ENCODE measurements at places on chromosomes 3 and 15. TPM values are rescaled to one million over a fixed set of nuclear protein-coding genes. Genes with fewer than 3 reads are reported as not detected.
A peak's percentile ranks its signal among the peaks of the same experiment; 100 is the strongest.

- H3K4me3 ChIP-seq = peak within 1 kb of the TSS; percentile 78
- peaks cover 7% of the 10 kb centered on the region for H3K4me1 ChIP-seq
- H3K36me3 ChIP-seq = no peaks in the 10 kb centered on the region
- H3K27me3 ChIP-seq = no peaks in the 10 kb centered on the region
Observed at GRCh38 chr15:29822100-29822683, at the start of gene TJP1. TJP1 (minus strand) TSS chr15:29822468; CDS start chr15:29822028, 440 bp downstream.

DNA sequence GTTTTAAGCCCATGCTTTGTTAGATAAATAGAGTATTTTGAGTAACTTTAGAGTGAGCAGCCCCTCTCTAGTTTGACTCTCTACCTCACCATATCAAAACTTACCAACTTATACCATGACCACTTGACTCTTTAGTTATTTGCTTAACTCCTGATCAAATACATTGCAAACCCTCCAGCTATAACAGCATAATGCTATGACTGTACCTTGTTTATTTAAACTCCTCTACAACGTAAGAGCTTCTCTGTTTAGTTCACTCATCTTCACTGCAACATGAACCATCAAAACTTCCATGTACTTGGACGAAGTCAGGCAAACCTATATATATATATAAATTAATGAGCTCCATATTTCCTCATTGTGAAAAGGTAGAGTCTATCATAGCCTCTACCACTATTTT is 218.2 kb downstream of the DPH6 start:
- H3K27ac ChIP-seq = no peak overlapping the region
- no peaks in the 10 kb centered on the region for H3K27me3 ChIP-seq
- H3K4me3 ChIP-seq = no peak overlapping the region
- H3K36me3 ChIP-seq = no peaks in the 10 kb centered on the region
- H3K4me1 ChIP-seq = no peaks in the 10 kb centered on the region
- no peak for DNase-seq

Gene FGD5
- 21.9 TPM for total RNA-seq

Gene ACKR2
- total RNA-seq = 2.5 TPM

GRCh38 chr15:68385240-68385561 is 46.8 kb downstream of the ITGA11 start:
- no peak overlapping the region for H3K27ac ChIP-seq
- no peak for DNase-seq
- H3K4me3 ChIP-seq = no peak overlapping the region
- H3K4me1 ChIP-seq = peaks cover 7% of the 10 kb centered on the region
- H3K36me3 ChIP-seq = no peaks in the 10 kb centered on the region

Gene ITPKA
- total RNA-seq = 0.89 TPM

Gene ANKRD63
- total RNA-seq = 0.28 TPM

- peak overlapping the region; percentile 63 for H3K27ac ChIP-seq
- H3K4me3 ChIP-seq = no peak overlapping the region
- peaks cover 40% of the 10 kb centered on the region for H3K4me1 ChIP-seq
- H3K27me3 ChIP-seq = no peaks in the 10 kb centered on the region
- no peak for DNase-seq
Observed at GRCh38 chr3:10770981-10771380, 45.0 kb upstream of the SLC6A11 start.

GRCh38 chr3:4350789-4351163 is 47.6 kb downstream of the SETMAR start:
- no peak overlapping the region for H3K4me3 ChIP-seq
- peak; percentile 63 for DNase-seq
- no peaks in the 10 kb centered on the region for H3K4me1 ChIP-seq
- H3K36me3 ChIP-seq = no peaks in the 10 kb centered on the region
- H3K27me3 ChIP-seq = no peaks in the 10 kb centered on the region

- no peak overlapping the region for H3K4me3 ChIP-seq
- H3K27ac ChIP-seq = peak overlapping the region; percentile 44
- no peaks in the 10 kb centered on the region for H3K4me1 ChIP-seq
- H3K36me3 ChIP-seq = no peaks in the 10 kb centered on the region
- DNase-seq = no peak
Observed at GRCh38 chr3:182292591-182292990, 500.7 kb upstream of the ATP11B start.

GRCh38 chr3:43481375-43481774 is 140.4 kb downstream of the ANO10 start:
- no peaks in the 10 kb centered on the region for H3K27me3 ChIP-seq
- peaks cover 5% of the 10 kb centered on the region for H3K36me3 ChIP-seq
- no peak overlapping the region for H3K4me3 ChIP-seq

GRCh38 chr3:119589102-119589773 is 8.4 kb upstream of the PLA1A start:
- H3K4me1 ChIP-seq = no peaks in the 10 kb centered on the region
- no peak overlapping the region for H3K27ac ChIP-seq
- DNase-seq = no peak
- no peak overlapping the region for H3K4me3 ChIP-seq
- no peaks in the 10 kb centered on the region for H3K27me3 ChIP-seq
- H3K36me3 ChIP-seq = no peaks in the 10 kb centered on the region

Gene GPR176
- 28.3 TPM for total RNA-seq

GRCh38 chr3:138939561-138940241 is 7.2 kb downstream of the FOXL2 start:
- H3K36me3 ChIP-seq = no peaks in the 10 kb centered on the region
- H3K27ac ChIP-seq = no peak overlapping the region
- no peak overlapping the region for H3K4me3 ChIP-seq
- DNase-seq = no peak
- peaks cover 99% of the 10 kb centered on the region for H3K27me3 ChIP-seq
- H3K4me1 ChIP-seq = peaks cover 50% of the 10 kb centered on the region

Gene ARGFX
- not detected for total RNA-seq

GRCh38 chr3:125231895-125232294 is 19.3 kb upstream of the SLC12A8 start:
- H3K4me1 ChIP-seq = no peaks in the 10 kb centered on the region
- no peak for DNase-seq
- peaks cover 6% of the 10 kb centered on the region for H3K36me3 ChIP-seq
- H3K27me3 ChIP-seq = no peaks in the 10 kb centered on the region
- no peak overlapping the region for H3K4me3 ChIP-seq

DNA sequence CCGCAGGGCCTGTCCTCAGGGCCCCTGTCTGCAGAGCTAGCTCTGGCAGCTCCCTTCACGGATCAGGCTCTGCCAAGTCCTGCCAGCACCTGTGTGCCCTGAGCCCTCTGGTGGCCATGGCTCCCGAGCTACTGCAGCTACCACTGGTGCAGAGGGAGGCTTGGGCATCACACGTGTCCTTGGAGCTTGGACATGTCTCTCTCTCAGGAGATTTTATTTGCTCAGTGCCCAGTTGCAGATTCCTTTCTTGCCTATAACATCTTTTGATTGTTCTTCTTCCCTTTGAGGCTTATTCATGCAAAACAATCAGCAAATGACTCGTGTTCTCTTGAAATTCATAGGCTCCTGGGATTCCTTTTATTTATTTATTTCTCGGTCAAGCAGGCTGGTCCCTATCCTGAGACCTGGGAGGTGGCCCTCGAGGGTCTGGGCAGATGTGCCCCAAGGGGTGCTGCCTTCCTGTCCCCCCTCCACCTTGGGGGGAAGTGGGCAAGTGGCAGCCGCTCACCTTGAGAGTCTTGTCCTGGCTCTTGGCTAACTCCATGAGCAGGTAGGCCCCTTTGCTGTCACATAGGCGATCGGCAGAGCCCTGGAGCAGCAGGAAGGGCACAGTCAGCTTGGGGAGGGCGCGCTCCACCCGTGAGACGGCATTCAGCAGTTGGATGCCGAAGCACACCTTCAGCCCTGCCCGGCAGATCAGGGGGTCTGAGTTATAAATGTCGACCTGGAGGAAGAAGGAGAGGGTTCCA is 21.9 kb downstream of the ABTB1 start:
- peaks cover 45% of the 10 kb centered on the region for H3K36me3 ChIP-seq
- no peak overlapping the region for H3K4me3 ChIP-seq
- no peak for DNase-seq
- peaks cover 2% of the 10 kb centered on the region for H3K27me3 ChIP-seq
- peaks cover 59% of the 10 kb centered on the region for H3K4me1 ChIP-seq

Gene CYP8B1
- total RNA-seq = not detected

GRCh38 chr15:78205856-78206255 is 28.5 kb downstream of the ACSBG1 start:
- DNase-seq = no peak
- H3K4me3 ChIP-seq = no peak overlapping the region
- peaks cover 14% of the 10 kb centered on the region for H3K36me3 ChIP-seq

GRCh38 chr3:106482451-106482850 is 613.6 kb upstream of the CBLB start:
- H3K27me3 ChIP-seq = no peaks in the 10 kb centered on the region
- no peak overlapping the region for H3K27ac ChIP-seq
- no peaks in the 10 kb centered on the region for H3K36me3 ChIP-seq
- no peak overlapping the region for H3K4me3 ChIP-seq
- H3K4me1 ChIP-seq = no peaks in the 10 kb centered on the region

Gene CPN2
- not detected for total RNA-seq

DNA sequence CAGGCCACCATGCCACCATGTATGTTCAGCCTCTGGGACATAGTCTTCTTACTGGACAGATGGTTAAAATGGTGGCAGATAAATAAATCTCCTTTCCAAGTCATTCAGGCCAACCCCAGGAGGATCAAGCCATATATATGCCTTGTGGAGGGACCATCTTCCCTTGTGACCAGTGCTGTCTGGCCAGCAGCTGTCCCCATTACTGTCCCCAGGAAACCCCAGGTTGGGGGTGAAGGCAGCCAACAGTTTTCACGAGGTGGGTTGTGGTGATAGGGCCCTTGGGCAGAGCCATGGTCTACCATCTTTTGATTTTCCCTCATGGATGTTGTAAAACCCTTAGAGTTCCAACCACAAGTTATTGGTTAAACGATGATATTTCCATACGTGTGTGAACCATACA is 48.7 kb upstream of the PCSK6 start:
- no peak for DNase-seq
- H3K27me3 ChIP-seq = no peaks in the 10 kb centered on the region
- H3K4me1 ChIP-seq = peaks cover 17% of the 10 kb centered on the region

DNA sequence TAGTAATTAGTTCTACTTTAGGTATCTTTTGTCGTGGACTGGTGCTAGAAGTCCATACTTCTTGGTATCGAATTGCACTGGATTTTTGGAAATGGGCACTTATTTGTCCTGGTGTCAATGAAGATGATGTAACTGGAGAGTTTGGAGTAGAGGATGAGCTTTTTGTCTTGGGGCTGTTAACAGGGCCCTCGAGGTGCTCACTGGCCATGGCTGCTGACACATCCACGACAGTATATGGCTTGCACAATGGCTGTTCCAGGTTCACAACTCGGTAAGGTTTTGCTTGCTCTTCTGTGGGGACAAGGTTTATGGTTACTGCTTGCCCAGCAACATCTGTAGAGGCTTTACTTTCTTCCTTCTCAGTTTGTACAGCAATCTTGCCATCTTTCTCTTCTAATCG is 109.4 kb upstream of the TSPAN3 start:
- peaks cover 8% of the 10 kb centered on the region for H3K36me3 ChIP-seq
- no peaks in the 10 kb centered on the region for H3K27me3 ChIP-seq
- no peak overlapping the region for H3K27ac ChIP-seq
- no peak overlapping the region for H3K4me3 ChIP-seq

- no peak overlapping the region for H3K27ac ChIP-seq
- H3K4me3 ChIP-seq = no peak overlapping the region
- no peaks in the 10 kb centered on the region for H3K4me1 ChIP-seq
Observed at GRCh38 chr3:33646406-33646805, 71.6 kb downstream of the CLASP2 start.

DNA sequence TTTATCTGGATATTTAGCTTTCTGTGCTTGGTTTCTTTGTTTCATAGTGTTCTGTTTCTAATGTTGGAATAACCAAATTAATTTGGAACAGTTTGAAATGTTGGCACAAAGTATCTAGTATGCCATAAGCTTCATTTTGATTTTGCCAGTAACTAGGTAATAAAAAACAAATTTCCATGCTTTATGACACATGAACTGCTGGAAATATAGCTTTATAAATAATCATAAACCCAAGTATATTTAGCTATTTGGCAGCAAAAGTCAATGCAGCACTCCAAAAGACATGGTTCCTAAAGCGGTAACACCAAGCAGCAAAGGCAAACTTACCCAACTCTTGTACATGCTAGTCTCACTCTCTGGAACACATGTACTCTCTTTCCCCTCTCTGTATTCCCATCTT is 106.0 kb upstream of the CCNL1 start:
- H3K27ac ChIP-seq = no peak overlapping the region
- no peaks in the 10 kb centered on the region for H3K4me1 ChIP-seq
- no peaks in the 10 kb centered on the region for H3K27me3 ChIP-seq
- no peak overlapping the region for H3K4me3 ChIP-seq
- DNase-seq = no peak

Gene NANOGP8
- total RNA-seq = 0.61 TPM

Gene KCNH8
- 4.1 TPM for total RNA-seq

Gene EXD1
- total RNA-seq = not detected

GRCh38 chr15:48596415-48596814 is 49.1 kb downstream of the FBN1 start:
- peaks cover 4% of the 10 kb centered on the region for H3K36me3 ChIP-seq
- H3K4me3 ChIP-seq = no peak overlapping the region
- H3K4me1 ChIP-seq = no peaks in the 10 kb centered on the region
- H3K27me3 ChIP-seq = no peaks in the 10 kb centered on the region

Gene GRAMD2A
- 1.4 TPM for total RNA-seq

DNA sequence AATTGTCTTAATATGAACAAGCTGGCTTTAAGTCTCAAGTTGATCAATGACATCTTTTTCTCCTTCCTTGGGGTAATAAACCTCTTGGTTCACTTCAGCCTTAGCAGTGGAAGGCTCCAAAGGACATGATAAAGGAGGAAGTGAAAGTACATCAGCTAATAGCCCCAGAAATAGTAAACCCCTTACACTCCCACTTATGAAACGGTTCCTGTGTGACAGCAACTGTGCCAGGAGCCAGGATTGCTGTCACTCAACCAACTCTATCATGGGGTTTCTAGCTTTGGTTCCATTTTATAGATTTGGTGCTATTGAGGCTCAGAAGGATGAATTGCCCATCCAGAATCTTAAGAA is 216.7 kb downstream of the ABHD5 start:
- H3K27me3 ChIP-seq = no peaks in the 10 kb centered on the region
- no peak for DNase-seq
- H3K36me3 ChIP-seq = no peaks in the 10 kb centered on the region
- no peak overlapping the region for H3K4me3 ChIP-seq
- no peaks in the 10 kb centered on the region for H3K4me1 ChIP-seq

Gene PEAK1
- 60.0 TPM for total RNA-seq

- no peaks in the 10 kb centered on the region for H3K4me1 ChIP-seq
- no peaks in the 10 kb centered on the region for H3K27me3 ChIP-seq
Observed at GRCh38 chr3:5181469-5182141, 5.9 kb upstream of the EDEM1 start.

Gene NEO1
- total RNA-seq = 70.6 TPM

Gene GPR171
- 0.79 TPM for total RNA-seq

- peaks cover 99% of the 10 kb centered on the region for H3K27me3 ChIP-seq
- no peaks in the 10 kb centered on the region for H3K36me3 ChIP-seq
- H3K27ac ChIP-seq = peak overlapping the region; percentile 15
- H3K4me3 ChIP-seq = peak overlapping the region; percentile 26
Observed at GRCh38 chr3:138945709-138946662, 951 bp downstream of the FOXL2 start.

DNA sequence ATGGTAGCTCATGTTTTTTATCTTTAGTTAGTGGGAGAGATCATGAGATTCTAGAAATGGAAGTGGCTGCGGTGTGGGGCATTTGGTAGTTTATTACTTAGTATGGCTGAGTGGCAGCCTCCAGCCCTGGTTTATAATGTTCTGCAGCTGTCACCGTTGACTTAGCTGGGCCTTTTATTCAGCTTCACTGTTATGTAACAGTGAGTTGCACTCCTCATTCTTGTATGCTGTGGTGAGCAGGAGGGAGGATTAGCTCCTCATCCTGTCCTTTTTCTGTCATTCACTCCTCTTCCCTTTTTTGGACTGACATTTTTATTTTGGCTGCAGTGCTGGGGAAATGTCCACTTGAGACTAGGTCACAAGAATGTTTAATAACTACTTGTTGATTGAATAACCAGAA is 29.5 kb downstream of the RAD54L2 start:
- H3K4me1 ChIP-seq = no peaks in the 10 kb centered on the region
- H3K27me3 ChIP-seq = no peaks in the 10 kb centered on the region
- no peak overlapping the region for H3K4me3 ChIP-seq
- no peak overlapping the region for H3K27ac ChIP-seq
- peaks cover 7% of the 10 kb centered on the region for H3K36me3 ChIP-seq

Gene RBPMS2
- total RNA-seq = 0.30 TPM

All from spinal cord (tissue), 10 donors.